ENCODE measurements at places on chromosomes 1 and 21. TPM values are rescaled to one million over a fixed set of nuclear protein-coding genes. Genes with fewer than 3 reads are reported as not detected.

- H3K27ac ChIP-seq: no peak overlapping the region
- peaks cover 4% of the 10 kb centered on the region for H3K36me3 ChIP-seq
- peak overlapping the region; percentile 37 for H3K4me3 ChIP-seq
- H3K27me3 ChIP-seq: peaks cover 35% of the 10 kb centered on the region
- peaks cover 2% of the 10 kb centered on the region for H3K4me1 ChIP-seq
- no peak for DNase-seq
These were observed 60.2 kb upstream of the ID3 start for GRCh38 chr1:23619299-23620188.

HOOK1 gene
- not detected for total RNA-seq

BECN2 gene
- not detected for total RNA-seq

DNA sequence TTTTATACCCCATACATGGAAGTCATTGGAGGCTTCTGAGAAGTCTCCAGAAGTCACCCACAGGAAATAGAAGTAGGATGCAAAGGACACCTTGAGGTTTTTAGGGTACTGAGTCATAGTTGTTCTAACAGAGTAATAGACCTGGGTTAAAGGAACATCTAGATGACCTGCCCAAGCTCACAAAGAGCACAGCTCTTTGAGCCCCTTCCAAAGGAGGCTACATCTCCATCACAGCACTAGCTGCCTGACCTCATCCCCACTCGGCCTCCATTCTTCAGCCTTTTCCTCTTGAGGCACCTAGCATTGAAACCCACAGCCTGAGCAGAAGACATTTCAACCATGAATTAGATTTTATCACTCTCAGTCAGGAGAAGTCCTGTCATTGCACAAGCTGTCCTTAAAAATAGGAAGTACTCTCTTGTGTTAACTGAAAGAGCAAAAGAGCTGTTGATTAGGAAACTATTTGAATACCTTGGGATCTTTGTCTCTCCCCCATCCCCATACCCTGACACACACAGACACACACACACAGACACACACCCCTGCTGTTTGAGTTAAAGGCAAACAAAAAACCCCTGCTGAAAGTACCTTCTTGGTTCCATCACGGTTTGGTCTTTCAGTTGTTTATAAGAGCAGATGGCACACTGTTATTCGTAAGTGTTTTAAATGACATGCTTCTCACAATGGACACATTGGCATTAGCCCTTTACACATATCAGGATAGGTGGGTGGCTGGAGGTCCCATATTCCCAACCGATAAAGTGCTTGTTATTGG, 22.2 kb downstream of the MKNK1 start:
- H3K4me3 ChIP-seq: no peak overlapping the region
- no peak for DNase-seq
- H3K27ac ChIP-seq: no peak overlapping the region
- H3K4me1 ChIP-seq: no peaks in the 10 kb centered on the region
- H3K27me3 ChIP-seq: no peaks in the 10 kb centered on the region

SPRR1A gene
- total RNA-seq: not detected

BCAN gene
- 0.29 TPM for total RNA-seq

CHTOP gene
- 74.3 TPM for total RNA-seq

- H3K4me1 ChIP-seq: no peaks in the 10 kb centered on the region
- H3K36me3 ChIP-seq: peaks cover 12% of the 10 kb centered on the region
- H3K27ac ChIP-seq: no peak overlapping the region
- DNase-seq: peak; percentile 65
- H3K4me3 ChIP-seq: no peak overlapping the region
These were observed 10.0 kb downstream of the MRAP start for GRCh38 chr21:32308696-32309095.

GRCh38 chr1:225835856-225836255, 25.9 kb downstream of the EPHX1 start:
- H3K4me3 ChIP-seq: no peak overlapping the region
- H3K4me1 ChIP-seq: peaks cover 13% of the 10 kb centered on the region
- H3K36me3 ChIP-seq: peaks cover 12% of the 10 kb centered on the region
- H3K27ac ChIP-seq: no peak overlapping the region
- no peaks in the 10 kb centered on the region for H3K27me3 ChIP-seq

FALEC gene
- total RNA-seq: not detected

DNA sequence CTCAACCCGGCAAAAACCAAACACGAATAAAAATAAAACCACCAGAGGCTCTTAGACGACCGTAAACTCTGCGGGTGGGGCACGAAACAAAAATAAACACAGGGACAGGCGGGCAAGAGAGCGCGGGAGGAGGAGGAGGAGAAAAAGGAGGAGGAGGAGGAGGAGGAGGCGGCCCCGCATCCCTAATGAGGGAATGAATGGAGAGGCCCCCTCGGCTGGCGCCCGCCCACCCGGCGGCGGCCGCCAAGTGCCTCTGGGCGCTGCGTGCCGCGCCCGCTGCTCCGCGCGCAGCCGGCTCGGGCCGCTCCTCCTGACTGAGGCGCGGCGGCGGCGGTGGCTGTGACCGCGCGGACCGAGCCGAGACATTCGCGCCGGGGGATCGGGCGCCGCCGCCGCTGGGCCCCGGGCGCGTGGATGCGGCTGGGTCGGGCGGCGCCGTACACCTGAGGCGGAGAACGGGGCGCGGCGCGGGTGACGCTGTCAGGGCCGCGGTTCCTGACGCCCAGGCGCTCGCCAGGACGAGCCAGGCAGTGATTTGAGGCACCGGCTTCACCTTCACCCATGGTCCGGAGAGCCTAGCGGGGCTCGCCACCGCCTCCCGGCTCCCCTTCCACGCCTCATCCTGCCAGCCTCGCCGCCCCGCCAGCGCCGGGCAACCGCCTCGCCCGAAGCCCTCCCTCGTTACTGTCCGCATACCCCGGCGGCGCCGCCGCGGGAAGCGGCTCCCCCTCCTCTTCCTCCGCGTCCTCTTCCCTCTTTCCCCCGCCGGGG, at the start of gene MARK1:
Gene MARK1 (plus strand): TSS at position 229 of the 771 bp plus-strand sequence. CDS start 687 bp downstream, outside the sequence.
- H3K27me3 ChIP-seq: peaks cover 56% of the 10 kb centered on the region
- H3K4me1 ChIP-seq: peaks cover 16% of the 10 kb centered on the region
- DNase-seq: no peak
- peak within 1 kb of the TSS; percentile 85 for H3K4me3 ChIP-seq

UBE2U gene
- not detected for total RNA-seq

DNA sequence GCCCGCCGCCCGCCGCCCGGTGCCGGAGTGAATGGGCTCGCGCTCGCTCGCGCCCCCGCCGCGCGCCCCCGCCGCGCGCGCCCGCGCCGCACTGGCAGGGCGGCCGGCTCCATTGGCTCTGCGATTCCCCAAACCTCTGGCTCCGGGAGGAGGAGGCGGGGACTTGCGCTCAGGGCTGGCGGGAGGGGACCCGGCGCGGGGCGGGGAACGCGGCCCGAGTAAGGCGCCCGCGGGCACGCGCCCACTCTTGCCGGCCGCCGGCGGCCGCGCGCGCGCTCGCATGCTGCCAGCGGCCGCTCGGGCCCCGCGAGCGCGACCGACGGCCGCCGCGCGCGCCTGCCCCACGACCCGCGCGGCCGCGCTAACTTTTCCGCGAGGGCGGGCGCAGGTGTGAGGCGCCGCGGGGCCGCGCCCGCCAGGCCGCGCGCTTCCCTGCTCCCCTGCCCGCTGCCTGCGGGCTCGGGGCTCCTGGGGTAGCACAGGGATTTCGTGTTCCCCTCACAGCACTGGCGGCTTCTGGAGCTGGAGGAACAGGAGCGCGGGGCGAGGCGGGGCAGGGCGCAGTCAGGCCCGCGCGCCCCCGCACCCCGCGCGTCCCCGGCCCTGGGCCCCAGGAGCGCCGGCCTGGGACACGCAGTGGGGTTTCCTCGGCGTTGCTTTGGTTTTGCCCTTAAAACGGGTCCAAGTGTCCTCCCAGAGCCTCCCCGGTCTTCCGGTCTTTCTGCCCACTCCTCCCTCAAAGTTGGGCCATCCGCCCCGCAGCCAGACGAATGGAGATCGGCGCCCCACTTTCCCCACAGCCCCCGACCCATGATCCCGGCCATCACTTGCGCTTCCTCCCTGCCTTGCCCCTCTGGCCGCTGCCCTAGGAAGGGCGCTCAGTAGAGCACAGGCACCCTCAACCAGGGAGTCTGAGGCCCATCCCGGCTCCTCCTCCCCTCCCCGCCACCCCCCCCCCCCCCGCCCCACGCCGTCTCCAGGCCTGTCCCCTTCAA, 101.5 kb downstream of the CASZ1 start:
- peaks cover 9% of the 10 kb centered on the region for H3K4me1 ChIP-seq
- H3K27me3 ChIP-seq: peaks cover 14% of the 10 kb centered on the region
- H3K36me3 ChIP-seq: no peaks in the 10 kb centered on the region
- DNase-seq: peak; percentile 89
- H3K4me3 ChIP-seq: peak overlapping the region; percentile 72

SPATC1L gene
- 18.9 TPM for total RNA-seq

- no peaks in the 10 kb centered on the region for H3K4me1 ChIP-seq
- DNase-seq: peak; percentile 60
- no peaks in the 10 kb centered on the region for H3K27me3 ChIP-seq
These were observed 30.3 kb downstream of the VN1R5 start for GRCh38 chr1:247286134-247286670.

DNA sequence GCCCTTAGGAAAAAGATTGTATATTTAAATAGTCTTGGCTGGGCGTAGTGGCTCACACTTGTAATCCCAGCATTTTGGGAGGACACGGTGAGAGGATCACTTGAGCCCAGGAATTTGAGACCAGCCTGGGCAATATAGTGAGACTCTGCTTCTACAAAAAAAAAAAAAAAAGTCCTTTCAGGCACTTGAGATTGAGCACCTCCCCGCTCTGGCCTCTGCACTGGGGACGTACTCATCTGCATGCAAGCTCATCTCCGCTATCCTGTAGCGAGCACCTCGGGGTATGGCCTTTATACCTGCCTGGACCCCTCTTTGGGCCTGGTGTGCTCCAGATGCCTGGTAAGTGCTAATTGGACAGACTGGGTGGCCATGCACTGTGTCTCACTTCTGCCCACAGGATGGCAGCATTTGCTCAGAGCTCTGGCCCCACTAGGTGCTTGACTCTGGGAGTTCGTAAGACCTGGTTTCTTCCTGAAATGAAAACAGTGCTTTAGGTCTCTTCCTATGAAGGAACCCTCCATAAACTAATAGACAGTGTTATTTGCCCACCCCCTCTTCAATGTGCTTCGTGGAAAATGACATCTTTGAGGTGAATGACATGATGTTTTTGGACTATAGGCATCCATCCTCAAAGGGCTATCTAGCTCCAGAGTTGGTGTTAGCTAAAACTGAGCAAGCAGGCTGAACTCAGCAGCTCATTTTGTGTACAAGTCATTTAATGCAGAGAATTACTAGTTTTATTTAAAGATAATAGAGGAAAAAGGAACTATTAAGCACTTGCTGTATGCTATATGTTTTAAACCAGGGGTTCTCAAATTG, 61.7 kb upstream of the ADAR start:
- no peaks in the 10 kb centered on the region for H3K4me1 ChIP-seq
- H3K4me3 ChIP-seq: no peak overlapping the region
- no peak overlapping the region for H3K27ac ChIP-seq
- DNase-seq: no peak

NBPF9 gene
- total RNA-seq: 34.5 TPM

DNA sequence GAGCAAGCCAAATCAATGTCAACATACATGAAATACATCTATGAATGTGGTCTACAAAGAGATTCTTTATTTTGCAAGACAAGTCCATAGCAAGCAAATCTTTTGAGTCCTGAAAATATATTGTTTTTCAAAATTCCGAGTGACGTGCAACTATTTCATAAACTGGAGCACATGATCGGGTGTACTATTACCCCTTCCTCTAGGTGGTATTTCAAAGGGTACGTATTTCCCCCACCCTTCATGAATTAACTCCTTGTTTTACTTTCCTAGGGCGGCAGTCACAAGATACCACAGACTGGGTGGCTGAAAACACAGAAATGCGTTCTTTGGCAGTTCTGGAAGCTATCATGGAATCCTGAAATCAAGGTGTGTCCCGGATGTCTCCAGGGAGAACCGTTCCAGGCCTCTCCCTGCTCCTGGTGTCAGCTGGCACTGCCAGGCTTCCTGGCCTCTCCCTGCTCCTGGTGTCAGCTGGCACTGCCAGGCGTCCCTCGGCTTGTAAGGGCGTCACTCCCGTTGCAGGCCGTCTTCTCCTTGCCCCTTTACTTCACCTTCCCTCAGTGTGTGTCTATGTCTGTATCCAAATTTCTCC, 55.3 kb downstream of the RIPK4 start:
- H3K4me3 ChIP-seq: no peak overlapping the region
- peaks cover 5% of the 10 kb centered on the region for H3K4me1 ChIP-seq
- peaks cover 20% of the 10 kb centered on the region for H3K27me3 ChIP-seq

- H3K27ac ChIP-seq: no peak overlapping the region
- peaks cover 46% of the 10 kb centered on the region for H3K4me1 ChIP-seq
- H3K27me3 ChIP-seq: no peaks in the 10 kb centered on the region
- H3K36me3 ChIP-seq: peaks cover 7% of the 10 kb centered on the region
- H3K4me3 ChIP-seq: no peak overlapping the region
- no peak for DNase-seq
These were observed 71.6 kb upstream of the PDC start for GRCh38 chr1:186532466-186532865.

DNA sequence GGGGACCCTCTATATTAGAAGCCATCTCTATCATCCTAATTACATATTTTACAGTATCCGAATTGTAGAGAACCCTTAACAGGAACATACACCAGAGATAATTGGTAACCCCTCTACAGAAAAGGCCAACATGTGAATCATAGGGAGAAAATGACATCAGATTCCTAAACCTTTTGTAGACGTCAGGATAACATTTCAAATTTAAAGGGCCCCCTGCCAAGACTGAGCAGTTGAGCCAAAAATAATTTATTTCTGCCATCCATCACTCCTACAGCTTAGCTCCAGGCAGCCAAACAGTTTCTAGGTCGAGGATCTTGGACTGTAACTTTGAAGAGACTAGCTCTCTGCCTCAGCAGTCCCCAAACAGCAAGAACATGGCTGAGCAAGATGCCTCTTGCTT, 21.2 kb downstream of the ZNF697 start:
- peaks cover 25% of the 10 kb centered on the region for H3K36me3 ChIP-seq
- no peak overlapping the region for H3K4me3 ChIP-seq

GRCh38 chr1:2594001-2594640, 7.5 kb downstream of the PRXL2B start:
- peaks cover 1% of the 10 kb centered on the region for H3K36me3 ChIP-seq
- DNase-seq: peak; percentile 84
- no peak overlapping the region for H3K4me3 ChIP-seq
- H3K4me1 ChIP-seq: no peaks in the 10 kb centered on the region

DNA sequence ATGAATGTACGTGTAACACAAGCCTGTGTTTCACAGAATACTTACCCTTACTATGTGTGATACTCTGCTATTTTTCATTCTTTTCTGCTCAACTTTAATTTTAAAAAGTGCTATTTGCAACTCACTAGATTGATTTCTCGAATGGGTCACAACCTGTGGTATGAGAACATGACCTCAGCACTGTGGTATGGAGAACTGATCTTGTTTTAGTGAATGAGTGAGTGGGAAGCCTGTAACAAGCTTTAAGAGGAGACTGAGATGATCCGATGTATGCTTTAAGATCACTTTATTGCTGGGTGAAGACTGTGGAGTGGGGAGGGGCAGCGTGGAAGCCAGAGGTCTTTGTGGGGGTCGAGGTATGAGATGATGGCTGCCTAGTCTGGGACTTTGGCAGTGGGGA, 21.6 kb downstream of the MECR start:
- H3K4me3 ChIP-seq: no peak overlapping the region
- no peak for DNase-seq
- no peak overlapping the region for H3K27ac ChIP-seq
- H3K4me1 ChIP-seq: no peaks in the 10 kb centered on the region

Data from osteocyte (in vitro differentiated cells).